ENCODE measurements at places on chromosomes 6 and 20. TPM values are rescaled to one million over a fixed set of nuclear protein-coding genes. Genes with fewer than 3 reads are reported as not detected.

FHL5 gene
- 5.7 TPM for total RNA-seq

PPP1R3G gene
- 3.0 TPM for total RNA-seq

TBX18 gene
- total RNA-seq, result 4.6 TPM

- no peak overlapping the region for H3K27ac ChIP-seq
- no peaks in the 10 kb centered on the region for H3K27me3 ChIP-seq
- no peaks in the 10 kb centered on the region for H3K36me3 ChIP-seq
- no peak for DNase-seq
These were observed 36.1 kb downstream of the NKX2-4 start for GRCh38 chr20:21361266-21361665.

DNA sequence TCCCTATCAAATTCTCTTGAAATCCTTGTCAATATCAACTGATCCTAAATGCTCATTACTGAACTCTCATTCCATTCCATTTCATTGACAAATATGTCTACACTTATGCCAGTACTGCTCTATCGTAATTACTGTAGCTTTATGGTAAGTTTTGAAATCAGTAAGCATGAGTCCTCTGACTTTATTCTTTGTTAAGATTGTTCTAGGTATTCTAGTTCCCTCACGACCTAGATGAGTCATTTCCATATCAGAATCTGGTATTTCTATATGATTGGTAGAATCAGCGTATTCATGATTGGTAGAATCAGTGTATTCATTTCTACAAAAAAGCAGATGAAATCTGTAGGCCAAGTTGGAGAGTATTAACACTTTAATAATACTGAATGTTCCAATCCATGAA, 318.6 kb upstream of the RUNX2 start:
- H3K4me1 ChIP-seq, result no peaks in the 10 kb centered on the region
- H3K4me3 ChIP-seq, result no peak overlapping the region
- H3K27me3 ChIP-seq, result no peaks in the 10 kb centered on the region
- no peak for DNase-seq
- no peak overlapping the region for H3K27ac ChIP-seq
- no peaks in the 10 kb centered on the region for H3K36me3 ChIP-seq

GRCh38 chr20:44018942-44019637, 104.4 kb downstream of the TOX2 start:
- no peaks in the 10 kb centered on the region for H3K27me3 ChIP-seq
- H3K4me3 ChIP-seq, result peak overlapping the region; percentile 13
- DNase-seq, result no peak
- H3K4me1 ChIP-seq, result no peaks in the 10 kb centered on the region

DNA sequence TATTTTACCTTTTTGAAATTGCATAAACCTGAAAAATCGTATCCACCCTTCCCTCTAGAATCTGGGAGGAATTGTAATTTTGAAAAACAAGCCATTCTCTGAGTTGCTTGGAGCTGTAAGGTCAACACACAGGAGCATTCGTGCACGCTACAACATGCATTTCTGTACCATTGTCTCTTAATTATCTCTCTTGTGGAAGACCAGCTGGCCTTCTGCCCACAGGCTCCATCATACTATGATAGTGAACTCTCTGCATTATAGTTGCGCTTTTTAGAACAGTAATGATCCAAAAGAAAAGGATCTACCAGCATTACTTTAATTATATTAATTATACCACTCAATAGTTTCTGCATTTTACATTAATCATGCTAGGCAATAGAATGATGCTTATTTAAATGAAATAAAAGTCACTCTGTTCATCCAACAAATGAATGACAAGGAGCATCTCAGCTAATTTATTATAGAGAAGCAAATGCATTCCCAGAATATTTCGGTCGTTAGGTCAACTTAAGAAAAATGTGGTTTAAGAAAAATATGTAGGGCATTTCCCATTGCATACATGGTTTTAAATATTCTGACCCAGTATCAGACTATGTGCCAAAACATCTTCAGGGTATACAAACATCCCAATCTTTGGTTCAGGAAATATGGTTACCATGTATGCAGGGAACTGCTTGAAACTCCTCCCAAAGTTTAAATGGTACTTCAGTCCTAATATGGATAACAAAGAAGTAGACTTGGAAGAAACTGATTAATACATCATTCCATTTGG, 263.5 kb downstream of the TFAP2A start:
- H3K4me3 ChIP-seq, result no peak overlapping the region
- H3K4me1 ChIP-seq, result no peaks in the 10 kb centered on the region
- DNase-seq, result no peak
- no peak overlapping the region for H3K27ac ChIP-seq

DNA sequence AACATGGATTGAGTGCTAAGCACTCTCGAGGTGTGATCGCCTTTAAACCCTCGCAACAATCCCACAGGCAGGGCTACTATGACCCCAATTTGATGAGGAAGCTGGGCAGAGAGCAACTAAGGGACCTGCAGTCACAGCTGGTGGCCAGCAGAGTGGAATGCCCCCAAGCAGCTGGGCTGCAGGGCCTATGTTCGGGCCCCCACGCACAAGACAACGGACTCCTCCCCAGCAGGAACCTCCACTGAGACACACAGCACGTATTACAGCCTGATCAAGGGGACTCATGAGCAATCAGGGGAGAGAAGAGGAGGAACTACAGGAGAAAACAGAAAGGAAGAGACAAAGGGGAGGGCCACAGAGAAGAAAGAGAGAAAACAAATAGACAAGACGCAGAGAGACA, 21.7 kb downstream of the CST7 start:
- no peaks in the 10 kb centered on the region for H3K36me3 ChIP-seq
- peak; percentile 32 for DNase-seq
- no peaks in the 10 kb centered on the region for H3K4me1 ChIP-seq
